Cerebellar nuclear complex (tissue), 1 donor: ENCODE measurements at places on chromosomes 12 and 14.
A peak's percentile ranks its signal among the peaks of the same experiment; 100 is the strongest.

DNA sequence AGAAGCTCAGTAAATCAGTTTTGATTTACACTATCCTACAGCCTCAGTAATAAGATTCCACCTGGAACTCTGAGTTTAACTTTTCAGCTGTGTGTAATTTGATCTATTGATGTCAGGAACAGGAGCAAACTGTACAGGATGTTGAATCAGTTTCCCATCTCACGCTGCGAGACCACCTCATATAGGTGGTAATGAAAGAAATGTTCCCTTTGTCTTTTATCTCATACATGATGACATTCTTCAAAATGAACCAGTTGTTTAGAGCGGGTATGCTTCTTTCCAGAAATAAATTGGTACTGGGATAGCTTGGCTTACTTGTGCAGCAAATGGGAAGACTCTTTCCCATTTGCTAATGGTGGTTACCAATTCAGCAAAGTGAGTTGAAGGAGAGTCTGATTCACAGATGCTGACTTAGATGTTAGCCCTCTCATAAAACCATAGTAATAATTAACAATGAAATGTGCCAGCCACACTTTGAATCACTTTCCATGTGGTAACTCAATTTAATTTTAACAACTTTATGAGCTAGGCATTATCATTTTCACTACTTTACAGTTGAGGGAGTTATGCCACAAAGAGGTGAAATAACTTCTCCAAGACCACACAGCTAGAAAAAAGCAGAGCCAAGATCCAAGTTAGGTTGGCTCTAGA lies 251.5 kb downstream of the PAWR start:
- DNase-seq: no peak

GRCh38 chr14:88130057-88130432 lies 125.1 kb downstream of the GPR65 start:
- DNase-seq: no peak

DNA sequence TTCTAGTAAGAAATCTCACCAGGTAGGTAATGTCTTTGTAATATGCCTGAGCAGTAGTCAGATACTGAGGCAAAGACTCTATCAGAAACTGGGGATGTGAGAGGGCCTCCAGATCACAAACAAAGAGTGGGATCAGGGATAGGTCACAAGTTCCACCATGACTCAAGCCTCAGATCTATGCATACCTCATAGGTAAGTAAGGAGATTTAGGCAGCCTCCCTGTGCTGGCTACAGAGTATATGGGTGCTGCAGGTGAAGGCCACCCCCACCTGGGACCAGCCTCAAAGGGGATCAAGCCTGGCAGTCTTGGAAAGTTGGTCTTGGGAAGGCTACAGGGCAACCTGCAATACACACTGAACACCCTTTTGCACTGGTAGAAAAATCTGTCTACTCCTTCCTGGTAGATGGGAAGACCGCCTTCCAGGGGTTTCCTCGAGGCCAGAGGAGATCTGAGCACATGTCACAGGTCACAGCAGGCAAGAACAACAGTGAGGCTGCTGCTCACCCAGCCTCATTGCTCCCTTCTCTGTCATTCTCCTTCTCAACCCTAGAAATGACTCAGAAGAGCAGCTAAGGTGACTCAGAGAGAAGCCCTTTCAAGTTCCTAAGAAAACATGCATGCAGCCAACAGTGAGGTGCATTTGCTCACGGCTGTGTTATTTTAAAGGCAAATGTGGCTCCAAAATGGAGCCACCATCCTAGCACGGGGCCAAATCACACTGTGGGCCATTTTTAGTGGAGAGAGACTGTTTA lies 143.4 kb upstream of the CDKN3 start:
- no peak for DNase-seq

DNA sequence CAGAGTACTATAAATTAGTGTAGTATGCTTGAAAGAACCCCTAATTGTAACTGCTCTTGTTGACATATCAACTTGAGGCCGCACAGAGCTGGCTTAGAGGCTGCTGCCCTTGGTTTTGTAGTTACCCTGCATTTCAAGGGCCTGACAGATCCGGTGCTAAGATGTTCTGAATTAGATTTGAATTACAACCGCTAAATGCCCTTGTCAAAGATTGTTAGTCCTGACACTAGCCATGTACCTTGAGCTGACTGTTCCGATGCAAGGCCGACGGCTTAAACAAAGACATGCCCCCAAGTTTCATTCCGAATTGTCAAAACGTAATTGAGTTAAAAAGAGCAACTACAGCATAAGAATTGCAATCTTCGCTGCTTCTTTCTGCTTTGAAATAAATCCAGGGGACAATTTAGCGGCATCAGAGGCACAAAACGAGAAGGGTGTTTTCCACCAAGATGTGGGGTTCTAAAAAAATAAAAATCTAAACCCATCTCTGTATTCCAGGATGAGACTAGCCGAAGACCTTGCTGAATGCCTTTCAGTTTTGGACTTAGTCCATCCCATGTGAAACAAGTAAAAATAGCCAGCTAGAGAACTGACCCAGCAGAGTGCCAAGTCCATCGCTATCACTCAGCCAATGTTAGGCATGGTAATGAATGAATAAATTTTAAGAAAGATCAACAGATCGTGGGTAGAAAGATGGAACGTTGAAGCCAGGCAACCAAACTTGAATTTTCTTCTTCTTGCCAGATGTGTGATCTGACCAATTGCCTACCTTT lies 148.7 kb downstream of the DICER1 start:
- DNase-seq: no peak

- no peak for DNase-seq
Measured at GRCh38 chr14:73887694-73888459, 1.2 kb downstream of the ZNF410 start.

GRCh38 chr14:32474478-32475195 lies 145.5 kb downstream of the AKAP6 start:
- no peak for DNase-seq

GRCh38 chr12:49740930-49741881 lies at the start of gene TMBIM6:
TMBIM6 (plus strand) TSS chr12:49741557; CDS start chr12:49752494, 10,937 bp downstream.
- peak; percentile 100 for DNase-seq

DNA sequence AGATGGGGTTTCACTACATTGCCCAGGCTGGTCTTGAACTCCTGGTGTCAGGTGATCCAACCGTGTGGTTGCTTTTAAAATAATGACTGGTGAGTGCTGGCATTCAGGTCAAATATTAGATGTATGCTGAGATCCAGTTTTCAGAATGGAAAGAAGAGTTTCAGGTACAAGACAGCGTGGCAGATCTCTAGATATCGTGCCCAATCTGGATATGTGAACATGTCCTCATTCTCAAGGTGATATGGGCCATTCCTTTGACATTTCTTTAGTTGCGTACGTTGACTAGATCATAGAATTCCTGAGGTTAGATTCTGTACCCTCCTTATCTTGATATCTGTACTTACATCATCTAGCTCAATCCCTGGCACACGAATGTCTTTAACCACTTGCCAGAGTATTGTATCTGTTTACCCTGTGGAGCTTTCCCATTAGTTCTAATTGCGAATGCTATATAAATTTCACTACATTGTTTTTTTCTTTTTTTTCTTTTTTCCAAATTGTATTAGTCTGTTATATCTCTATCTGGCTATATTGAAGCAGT lies 80.2 kb downstream of the ANO6 start:
- no peak for DNase-seq

DNA sequence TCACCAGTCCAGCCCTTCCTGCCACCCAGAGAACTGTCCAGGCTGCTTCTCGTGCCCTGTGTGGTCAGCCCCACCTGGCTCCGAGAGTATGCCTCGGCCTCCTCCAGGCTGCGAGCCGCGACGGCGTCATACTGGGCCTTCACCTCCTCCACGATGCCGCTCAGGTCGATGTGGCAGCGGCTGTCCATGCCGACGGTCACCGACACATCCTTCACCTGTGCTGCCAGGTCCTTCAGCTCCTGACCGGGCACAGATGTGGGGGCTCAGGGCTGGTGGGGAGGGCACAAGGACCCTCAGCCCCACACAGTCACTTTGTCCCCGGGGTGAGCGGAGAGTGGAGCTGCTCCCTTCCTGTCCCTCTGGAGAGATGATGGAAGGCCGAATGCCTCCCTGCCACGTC lies 18.3 kb downstream of the KRT80 start:
- no peak for DNase-seq

- no peak for DNase-seq
Measured at GRCh38 chr14:60815371-60815770, 80.8 kb downstream of the MNAT1 start.

DNA sequence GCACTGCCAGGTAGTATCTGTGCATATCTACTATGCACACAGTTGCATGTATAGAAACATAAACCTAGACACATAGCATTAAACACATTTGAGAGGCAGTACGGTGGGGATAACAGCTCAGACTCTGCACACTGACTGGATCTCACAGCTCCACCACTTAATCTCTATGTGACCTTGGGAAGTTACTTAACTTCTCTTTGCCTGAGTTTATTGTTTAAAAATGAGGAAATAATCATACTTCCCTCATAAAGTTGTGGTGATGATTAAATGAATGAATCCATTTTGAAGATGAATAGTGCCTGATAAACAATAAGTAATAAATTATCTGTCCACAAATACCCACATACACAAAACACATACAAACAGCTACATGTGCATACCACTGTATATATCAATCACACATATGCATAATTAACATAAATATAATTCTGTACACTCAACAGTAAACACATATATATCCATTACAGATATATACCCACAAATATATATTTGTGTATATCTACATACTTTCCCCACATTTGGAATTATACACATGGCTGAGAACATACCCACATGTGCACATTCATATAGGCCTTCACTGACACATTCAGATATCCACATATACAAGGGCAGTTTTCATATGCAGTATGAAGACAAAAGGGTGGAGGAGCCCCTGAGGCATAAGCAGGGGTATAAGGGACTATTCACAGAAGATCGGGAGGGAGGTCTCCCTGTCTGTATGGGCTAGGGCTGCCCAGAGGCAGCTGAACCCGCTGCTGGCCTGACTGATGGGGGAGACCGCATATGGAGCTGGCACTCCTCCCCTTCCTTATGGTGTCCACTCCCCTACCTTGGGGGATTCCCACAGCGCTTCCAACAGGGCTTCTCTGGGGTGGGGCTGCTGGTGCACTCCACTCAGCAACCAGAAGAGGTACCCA lies 5.9 kb downstream of the CDH24 start:
- no peak for DNase-seq

GRCh38 chr14:68268719-68269118 lies 449.1 kb downstream of the RAD51B start:
- DNase-seq: no peak

DNA sequence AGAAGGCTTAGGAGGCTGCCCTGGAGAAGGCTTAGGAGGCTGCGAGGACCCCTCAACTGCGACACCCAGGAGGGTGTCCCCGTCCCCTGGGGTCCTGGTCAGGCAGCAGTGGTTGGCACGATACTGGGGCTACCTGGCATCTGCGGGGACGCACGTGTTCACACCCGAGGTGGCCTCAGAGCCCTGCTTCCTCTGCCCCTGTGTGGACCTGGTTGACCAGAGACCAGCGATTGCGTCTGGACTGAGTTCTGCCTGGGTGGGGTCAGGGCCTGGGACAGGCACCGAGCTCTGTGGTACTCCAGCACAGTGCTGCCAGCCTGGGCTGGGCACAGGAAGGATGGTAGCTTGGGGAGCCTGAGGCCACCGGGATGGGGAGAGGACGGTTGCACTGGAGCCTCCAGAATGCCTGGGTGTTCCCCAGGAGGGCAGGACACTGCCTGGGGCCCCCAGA lies 735 bp downstream of the ASPG start:
- DNase-seq: no peak

- no peak for DNase-seq
Measured at GRCh38 chr14:75492832-75493591, 29.3 kb upstream of the BATF start.

DNA sequence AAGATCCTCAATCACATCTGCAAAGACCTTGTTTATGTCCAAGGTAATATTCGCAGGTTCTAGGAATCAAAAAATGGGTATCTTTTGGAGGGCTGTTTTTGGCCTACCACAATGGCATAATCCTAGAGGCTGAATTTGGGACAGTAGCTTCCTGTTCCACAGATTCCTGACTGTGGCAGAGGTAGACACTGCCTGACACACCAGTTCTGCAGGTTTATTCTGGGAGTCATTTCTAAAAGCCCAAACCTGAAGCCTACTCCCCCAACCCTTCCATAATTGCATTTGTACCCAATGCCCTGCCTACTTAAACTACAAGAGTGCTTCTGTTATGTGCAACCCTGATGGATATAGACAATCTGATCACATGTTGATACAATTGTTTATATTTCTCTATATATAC lies 378.9 kb downstream of the PCNX1 start:
- no peak for DNase-seq

GRCh38 chr12:98780261-98780660 lies 135.2 kb downstream of the APAF1 start:
- DNase-seq: no peak

DNA sequence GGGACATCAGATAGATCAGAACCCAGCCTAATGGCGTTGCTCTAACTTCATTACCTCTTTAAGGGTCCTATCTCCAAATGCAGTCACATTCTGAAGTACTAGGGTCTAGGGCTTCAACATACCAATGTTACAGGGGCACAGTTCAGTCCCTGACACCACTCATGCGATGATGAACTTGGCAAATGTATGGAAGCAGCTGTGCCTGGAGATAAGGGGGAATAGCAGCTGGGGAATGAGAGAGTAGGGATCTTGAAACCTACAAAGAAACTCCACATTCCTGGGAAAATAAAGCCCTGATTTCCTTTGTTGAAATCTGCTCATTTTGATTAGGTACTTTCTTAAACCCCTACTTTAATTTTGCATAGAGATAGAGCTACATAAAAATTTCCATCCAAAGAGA lies 20.5 kb upstream of the TMCC3 start:
- DNase-seq: no peak

GRCh38 chr14:68676511-68676943 lies 116.3 kb downstream of the ZFP36L1 start:
- no peak for DNase-seq

DNA sequence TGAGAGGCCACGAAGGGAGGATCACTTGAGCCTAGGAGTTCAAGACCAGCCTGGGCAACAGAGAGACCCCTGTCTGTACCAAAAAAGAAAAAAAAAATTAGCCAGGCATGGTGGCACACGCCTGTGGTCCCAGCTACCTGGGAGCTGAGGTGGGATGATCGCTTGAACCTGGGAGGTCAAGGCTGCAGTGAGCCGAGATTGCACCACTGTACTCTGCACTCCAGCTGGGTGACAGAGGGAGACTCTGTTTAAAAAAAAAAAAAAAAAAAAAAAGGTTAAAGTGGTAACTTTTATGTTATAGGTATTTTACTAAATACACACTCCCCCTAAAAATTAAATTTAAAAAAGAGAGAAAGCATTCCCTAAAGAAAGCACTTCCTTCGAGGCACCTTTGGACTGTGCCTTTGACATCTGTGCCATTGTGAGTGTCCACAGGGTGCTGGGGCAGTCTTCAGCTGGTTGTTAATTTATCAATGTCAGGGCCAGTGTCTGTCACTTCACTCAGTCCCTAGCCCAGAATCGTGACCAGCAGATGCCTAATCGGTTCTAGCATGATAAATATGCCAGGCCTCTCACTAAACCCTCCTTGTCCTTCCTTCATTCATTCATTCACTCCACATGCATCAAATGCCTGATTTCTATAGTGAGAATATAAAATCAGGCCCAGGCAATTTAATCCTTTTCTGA lies 63.1 kb downstream of the B4GALNT3 start:
- DNase-seq: no peak
